Stimulated activated CD8-positive, alpha-beta memory T cell treated with anti-CD3 and anti-CD28 coated beads, Interleukin-15, amount 100 ng/mL, for 1 hour (primary cell): ENCODE measurements at places on chromosomes 6 and 20.

GRCh38 chr6:17932330-17932852, 55.0 kb downstream of the KIF13A start:
- DNase-seq, result no peak

DNA sequence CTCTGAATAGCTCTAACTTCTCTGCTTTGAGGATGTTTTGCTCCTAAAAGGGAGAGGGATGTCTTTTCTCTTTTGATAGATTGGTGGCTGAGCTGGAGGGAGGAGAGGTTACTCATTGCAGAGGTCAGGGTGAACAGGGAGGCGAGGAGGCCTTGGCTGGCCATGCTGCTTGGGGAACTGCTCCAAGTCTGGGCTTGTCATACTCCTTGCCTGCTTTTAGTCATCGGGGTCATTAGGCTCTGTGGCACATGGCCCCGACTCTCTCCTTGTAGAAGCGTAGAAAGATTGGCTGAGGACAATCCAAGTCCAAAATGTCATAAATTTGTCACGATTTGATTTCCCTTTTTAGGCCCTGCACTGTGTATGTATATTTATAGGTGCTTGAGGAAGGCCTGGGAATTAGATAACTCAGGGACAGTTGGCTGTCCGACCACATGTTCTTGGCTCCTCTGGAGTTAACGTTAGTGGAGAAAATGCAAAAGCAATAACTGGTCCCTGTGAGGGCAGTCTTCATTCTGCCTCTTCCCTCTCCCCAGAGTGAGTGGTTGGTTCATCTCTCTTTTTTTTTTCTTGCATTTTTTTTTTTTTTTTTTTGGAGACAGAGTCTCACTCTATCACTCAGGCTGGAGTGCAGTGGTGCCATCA, 160.1 kb downstream of the SCP2D1 start:
- no peak for DNase-seq

DNA sequence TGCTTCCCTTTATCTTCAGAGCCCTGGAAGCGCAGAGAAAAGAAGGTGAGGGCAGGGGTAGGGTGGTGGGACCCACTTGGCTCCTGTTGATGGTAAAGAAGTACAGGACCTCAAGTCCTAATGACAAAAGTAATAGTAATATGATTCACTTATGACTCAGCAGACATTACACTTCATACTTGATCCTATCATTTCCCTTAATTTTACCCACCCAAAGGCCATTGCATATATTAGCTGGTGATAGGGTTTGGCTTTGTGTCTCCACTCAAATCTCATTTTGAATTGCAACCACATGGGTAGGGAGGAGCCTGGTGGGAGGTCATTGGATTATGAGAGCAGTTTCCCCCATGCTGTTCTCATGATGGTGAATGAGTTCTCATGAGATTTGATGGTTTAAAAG, 880.7 kb downstream of the KIF16B start:
- DNase-seq, result no peak

GRCh38 chr20:32031007-32031958, 20.8 kb upstream of the HCK start:
- peak; percentile 32 for DNase-seq

GRCh38 chr6:83068616-83069015, 1.1 kb downstream of the DOP1A start:
- no peak for DNase-seq

DNA sequence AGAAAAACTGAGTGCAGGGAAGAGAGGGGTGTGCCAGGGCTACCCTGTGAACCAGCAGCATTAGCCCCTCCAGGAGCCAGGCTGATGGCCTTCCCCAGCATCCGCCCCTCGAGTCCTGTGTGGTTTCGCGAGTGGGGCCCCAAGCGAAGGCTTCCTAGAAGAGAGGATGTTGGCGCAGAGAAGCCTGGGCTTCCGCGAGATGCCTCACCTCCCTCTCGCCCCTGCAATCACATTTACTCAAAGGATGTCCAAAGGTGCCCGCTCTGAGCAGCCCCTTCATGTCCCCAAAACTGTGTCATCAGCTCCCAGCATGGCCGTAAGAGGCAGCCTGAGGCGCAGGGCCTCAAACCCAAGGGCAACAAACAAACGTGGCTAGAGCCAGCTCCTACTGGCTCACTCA, 111.7 kb downstream of the PREX1 start:
- peak; percentile 30 for DNase-seq

GRCh38 chr6:164347455-164347854, 932.9 kb downstream of the QKI start:
- DNase-seq, result no peak

DNA sequence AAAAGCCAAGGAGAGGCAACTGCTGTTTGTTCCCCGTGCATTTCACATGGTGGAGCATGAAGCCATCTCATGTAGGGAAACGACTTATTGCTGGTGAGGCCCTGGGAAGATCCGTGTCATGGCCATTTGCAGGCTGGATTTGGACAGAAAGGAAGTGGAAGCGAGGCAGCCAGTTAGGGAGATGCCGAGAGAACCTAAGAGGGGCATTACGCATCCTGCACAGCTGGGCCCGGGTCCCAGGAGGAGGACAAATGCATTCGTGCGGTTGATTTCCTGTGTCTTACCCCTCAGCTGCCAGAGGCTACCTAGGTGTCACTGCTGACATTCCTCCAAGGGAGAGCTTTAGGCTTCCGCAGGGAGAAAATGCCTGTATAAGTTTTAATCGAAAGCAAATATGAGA, 316.2 kb upstream of the CDYL start:
- DNase-seq, result no peak

DNA sequence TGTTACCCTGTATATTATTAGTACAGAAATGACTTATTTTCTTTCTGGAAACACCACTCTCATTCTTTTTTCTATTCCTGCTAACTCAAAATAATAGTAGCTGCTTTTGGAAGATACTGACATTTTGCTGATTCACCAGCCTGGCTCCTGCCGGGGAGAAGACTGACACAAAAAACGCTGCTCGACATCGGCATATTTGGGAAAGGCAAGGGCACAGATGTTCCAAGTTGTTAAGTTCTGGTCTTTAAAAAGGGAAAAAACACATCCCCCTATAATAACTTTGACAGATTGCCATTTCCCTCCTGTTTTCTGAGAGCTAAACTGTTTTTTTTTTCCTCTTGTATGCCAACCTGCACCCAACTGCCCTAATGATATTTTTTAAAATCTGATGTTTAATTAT, 55.4 kb downstream of the CTNNBL1 start:
- DNase-seq, result no peak

DNA sequence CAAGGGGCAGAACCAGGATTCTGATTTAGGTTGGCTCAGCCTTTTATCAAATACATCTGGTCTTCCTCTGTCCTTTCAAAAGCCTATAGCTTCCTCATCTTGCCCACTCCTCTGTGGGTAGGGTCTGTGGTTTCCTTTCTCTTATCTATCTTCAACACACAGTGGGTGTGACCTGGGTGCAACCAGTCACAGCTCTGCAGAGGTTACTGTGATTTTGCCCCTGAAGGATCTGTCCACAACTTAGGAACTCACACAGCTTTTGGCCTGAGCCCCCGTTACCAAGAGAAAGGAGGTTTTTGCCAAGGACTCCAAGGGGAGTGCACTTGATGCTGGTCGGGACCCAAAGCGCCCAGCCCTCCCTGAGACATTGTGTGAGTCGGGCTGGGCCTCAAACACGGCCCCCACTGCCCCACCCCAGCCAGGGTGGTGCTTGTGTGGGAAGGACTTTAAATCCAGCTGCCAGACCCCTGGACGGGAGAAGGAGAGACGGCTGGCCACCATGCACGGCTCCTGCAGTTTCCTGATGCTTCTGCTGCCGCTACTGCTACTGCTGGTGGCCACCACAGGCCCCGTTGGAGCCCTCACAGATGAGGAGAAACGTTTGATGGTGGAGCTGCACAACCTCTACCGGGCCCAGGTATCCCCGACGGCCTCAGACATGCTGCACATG, at the start of gene PI16:
TSS of gene PI16 (plus strand) at position 477 of the 670 bp plus-strand sequence. CDS start at position 500, 23 bp downstream.
- no peak for DNase-seq

GRCh38 chr6:135902756-135903331, 51.3 kb downstream of the PDE7B start:
- no peak for DNase-seq

DNA sequence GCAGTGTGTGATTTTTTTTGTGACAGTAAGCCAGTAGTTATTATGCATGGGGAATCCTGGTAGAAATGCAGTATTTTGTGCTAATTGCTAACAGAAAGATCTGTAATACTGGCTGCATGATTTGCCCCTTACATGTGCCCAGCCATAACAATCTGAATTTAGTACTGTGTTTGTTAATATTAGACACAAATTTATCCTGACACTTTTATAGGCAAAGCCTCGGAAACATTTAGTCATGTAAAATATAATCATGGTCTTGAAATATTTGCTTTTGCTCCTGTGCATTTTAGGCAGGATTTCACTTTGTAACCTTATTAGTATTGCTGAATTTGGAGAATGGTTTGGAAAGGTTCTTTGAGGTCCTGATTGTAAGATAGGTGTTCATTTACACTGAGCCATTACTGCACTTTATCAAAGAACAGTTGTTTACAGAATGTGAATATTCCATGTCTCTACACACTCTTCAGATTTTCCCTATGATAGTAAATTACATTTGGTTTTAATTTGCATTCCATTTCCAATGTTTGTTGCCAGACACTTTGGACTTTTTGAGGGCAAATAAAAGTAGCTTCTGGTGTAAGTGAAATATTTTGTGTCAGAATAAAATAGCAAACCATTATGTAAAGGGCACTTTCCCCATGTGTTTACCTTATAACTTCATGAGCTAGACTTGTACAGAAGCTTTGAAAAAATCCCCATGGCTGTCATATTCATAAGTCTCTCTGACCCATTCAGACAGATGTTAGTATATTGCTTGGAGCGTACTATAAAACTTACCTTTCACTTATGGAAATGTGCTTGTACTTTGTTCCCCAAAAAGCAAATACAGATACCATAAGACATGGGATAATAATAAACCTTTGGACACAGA, 349.9 kb downstream of the ARHGAP18 start:
- DNase-seq, result no peak

DNA sequence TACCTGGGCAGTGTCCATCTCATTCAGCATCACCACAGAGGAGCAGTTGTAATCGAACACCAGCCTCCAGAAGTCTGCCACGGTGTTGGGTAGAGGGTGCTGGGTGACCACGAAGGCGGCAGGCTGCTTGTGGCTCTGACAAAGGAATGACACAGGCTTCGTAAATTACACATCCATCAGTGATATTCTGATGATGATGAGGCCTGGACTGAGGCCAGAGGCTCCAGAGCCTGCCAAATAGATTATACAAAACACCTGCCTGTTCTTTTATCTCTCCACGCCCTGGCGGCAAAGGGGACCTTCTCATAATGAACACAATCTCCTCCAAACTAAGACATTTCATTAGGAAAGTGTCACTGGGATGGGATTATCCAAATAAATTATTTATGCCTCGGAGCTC, 480.2 kb upstream of the CHD6 start:
- no peak for DNase-seq

DNA sequence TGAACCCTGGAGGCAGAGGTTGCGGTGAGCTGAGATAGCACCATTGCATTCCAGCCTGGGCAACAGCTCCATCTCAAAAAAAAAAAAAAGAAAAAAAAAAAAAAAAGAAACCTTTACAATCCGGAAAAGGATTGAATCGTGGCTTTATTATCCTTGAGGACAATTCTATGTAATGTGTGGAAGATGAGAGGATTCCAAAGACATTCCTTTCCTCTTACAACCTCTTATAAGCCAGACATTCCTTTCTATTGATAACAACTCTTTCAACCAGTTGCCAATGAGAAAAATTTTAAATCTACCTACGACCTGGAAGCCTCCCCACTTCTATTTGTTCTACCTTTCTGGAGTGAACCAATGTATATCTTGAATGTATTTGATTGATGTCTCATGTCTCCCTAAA, 91.2 kb upstream of the EEF1E1 start:
- no peak for DNase-seq

DNA sequence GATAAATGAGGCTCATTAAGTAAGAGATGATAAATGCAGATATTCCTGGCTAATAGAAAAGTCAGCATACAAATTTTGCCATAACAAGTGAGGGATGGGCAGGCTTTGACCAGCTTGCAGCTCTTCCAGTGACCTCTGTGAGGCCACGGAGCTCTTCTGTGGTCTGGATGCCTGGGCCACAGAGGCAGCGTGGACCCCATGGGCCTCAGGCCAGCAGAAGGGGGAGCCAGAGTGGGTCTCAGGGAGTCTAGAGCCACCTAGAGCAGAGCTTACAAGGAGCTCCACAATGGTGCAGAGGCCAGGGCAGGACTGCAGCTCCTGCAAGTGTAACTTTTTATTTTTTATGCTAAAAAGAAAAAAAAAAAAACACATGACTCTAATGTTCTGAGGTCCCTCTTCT, 165.1 kb downstream of the ARID1B start:
- DNase-seq, result no peak

DNA sequence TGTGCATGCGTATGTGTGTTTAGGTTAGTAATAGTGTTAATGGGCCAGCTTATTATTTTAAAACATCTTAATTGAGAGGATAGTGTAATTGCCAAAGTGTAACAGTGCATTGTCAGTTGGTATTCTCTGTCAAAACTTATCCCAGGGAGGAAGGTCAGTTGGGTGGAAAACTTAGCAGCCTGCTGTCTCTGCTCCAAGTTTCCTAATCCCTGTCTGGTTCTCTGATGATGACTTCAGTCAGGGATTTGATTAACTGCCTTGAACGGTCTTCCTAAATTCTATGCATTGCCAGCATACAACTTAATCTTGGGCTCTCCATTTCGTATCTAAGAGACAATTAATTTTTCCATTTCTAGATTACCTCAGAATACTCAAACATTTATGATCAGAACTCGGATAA, 51.1 kb downstream of the L3MBTL3 start:
- DNase-seq, result no peak

GRCh38 chr6:68211242-68211795, 423.8 kb upstream of the ADGRB3 start:
- no peak for DNase-seq

- no peak for DNase-seq
Observed at GRCh38 chr6:147664092-147664491, 155.6 kb downstream of the SAMD5 start.

DNA sequence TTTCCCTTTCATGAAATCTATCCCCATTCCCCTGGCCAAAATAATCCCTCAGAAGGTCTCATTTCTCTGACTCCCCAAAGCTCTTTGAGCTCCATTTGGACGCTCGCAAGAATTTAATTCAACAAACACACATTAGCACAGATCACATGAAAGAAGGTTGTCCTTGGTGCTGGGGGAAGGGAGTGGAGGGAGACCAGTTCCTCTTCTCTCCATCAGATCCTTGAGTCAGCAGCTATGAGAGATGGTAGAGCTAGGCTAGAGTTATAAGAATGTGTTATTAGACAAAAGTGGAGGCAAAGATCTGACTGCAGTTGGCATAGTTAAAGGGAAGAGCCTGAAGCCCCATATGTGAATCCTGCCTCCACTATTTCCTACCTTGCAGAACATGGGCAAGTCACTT, 184.2 kb upstream of the CDYL start:
- no peak for DNase-seq

DNA sequence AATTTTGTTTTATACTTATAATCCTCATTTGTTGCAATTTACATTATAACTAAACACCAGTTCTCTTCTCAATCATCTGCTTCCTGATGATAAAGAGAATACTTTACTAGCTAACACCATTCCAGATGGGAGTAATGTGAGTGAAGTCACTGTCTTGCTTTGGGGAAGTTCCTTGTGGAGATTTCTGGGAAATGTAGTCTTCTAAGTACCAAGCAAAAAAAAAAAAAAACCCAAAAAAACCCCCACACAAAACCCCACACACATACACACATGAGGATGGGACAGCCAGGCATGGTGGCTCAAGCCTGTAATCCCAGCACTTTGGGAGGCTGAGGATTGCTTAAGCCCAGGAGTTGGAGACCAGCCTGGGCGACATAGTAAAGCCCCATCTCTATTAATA, 2.2 kb upstream of the SNPH start:
- DNase-seq, result no peak
